ENCODE measurements at places on chromosomes 3 and 15.

DNA sequence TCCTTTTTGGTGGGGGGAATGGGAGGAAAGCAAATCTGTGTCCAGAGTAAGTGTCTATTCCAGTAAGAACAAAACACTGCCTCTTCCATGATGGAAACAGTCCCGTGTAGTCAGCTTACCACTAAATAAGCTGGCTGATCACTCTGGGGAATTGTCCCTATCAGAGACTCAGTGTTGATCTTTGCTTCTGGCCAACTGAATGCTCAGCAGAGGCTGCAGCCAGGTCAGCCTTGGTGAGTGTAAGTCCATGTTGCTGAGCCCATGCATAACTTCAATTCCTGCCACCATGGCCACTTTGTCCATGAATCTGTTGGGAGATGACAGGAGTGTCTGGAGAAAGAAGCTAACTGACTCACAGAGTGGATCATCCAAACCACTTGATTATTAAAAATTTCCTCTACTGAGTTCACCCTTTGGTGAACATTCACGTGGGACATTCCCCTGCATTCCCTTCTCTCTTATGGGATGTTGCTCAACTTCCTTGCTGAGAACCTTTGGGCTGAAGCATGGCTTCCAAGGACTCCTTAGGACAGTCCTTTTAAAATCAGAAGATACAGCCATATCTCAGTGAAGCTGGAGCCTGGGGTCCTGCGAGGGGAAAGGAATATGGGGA, 33.9 kb upstream of the XCR1 start:
- no peak for DNase-seq

DNA sequence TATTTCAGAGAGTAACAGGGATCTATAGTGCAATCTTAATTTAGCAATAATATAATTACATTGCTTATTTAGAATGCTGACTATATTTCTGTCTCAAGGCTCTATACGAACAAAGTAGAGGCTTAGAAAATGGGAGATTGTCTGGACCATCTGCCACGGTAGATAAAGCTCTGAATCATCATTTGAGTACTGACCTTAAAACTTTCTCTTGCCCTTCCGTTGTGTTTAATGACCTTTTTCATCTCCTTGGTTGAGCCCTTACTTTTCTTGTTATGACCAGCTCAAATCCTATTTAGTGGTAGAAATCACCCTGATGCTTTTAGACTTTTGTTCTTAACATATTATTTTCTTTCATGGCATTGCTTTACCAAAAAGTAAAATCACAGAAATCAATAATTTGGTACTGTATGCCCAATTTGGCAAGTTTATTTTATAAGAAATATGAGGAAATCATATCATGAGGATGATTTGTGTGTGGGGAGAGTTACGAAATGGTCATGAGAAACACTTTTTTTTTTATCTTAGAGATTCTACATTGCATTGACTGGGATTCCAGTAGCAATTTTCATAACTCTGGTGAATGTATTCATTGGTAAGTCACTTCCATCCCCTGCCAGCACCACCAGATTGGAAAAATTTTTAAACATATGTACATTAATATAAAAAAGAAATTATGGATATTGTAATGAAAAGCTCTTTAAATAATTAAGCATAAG, 11.0 kb downstream of the NDUFB5 start:
- DNase-seq: no peak

GRCh38 chr3:186532598-186533072, 11.5 kb downstream of the CRYGS start:
- DNase-seq: no peak

DNA sequence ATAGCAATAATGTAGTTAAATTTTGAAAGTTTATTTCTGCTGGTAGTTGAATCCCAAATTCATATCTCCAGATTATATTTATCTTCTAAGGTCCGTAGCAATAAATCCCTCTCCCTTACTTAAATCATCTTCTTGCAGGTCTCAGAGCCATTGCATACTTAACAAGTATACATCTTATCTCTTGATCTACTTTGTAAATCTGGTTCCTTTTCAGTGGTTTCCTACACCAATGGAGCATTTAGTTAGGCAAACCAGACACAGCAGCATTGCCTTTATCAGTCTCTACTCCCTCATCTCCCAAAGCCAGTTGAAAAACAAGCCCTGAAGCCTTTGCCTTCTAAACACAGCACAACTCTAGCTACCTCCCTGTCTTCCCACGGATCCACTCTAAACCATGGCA, 440.9 kb downstream of the CNTN6 start:
- DNase-seq: no peak

DNA sequence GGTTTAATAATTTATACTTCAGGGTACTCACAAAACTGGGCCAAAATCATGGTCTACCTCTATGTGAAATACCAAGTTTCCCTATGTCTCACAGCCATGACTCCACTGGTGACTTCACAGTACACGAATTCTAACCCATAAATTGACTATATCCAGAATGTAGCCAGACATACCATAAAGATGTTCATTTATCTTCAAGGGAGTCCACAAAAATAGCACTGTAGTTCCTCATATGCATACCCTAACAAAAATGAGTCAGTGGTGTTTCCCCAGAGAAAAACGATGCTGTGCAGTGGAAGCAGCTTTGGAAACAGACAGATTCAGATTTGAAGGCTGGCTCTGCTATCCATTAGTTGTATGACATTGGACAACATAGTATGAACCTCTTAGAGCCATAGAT, 438.8 kb downstream of the FHIT start:
- DNase-seq: no peak

- no peak for DNase-seq
Observed at GRCh38 chr3:13770170-13771169, 109.4 kb downstream of the WNT7A start.

DNA sequence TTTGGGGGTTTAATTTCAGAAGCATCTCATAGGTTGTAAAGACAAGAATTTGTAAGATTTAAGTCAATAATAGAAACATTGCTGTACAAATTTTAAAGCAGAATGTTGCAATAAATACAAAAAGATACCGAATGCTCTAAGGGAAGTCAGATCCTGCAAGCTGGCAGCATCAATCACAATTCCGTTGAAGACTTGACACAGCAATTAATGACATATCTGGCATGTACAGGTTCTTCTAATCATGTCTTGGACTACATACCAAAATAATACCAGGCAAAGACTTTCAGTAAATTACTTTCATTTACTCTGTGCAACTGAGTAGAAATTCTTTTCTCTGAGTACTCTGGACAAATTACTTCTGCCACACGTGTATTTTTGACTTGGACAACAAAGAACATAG, 54.0 kb upstream of the CDIN1 start:
- DNase-seq: no peak

DNA sequence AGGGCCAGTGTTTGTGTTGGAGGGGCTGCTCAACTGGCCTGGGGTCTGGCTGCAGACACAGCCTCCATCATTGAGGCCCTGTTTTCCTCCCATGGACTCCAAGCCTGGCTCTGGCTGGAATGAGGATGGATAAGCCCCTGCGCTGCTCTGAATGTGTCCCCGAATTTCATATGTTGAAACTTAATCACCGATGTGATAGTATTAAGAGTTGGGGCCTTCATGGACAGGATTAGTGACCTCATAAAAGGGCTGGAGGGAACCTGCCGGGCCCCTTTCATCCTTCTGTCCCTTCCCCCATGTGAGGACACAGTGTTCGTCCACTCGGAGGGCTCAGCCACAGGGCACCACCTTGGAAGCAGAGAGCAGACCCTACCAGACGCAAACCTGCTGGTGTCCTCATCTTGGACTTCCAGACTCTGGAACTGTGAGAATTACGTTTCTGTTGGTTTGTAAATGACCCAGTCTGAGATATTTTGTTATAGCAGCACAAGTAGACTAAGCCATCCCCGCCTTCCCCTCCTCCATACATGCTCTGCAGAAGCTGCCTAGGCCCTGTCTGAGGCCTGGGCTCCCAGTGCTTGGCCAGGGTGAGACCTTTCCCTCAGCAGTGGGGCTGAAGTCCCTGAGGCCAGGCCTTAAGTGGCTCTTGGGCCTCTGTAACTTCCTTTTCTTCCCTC, 3.8 kb upstream of the LCTL start:
- DNase-seq: no peak

DNA sequence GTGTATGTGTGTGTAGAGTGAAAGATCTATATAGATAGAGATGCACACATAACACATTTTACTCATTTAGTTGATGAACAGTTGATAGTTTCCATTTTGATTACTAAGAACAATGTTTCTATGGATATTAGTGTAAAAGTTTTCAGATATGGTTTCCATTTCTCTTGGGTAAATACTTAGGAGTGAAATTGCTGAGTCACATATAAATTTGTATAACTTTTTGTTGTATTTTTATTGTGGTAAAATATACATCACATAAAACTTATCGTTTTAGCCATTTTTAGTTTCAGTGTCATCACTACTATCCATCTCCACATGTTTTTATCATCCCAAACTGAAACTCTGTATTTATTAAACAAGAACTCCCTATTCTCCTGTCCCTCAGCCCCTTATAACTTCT, 258.3 kb downstream of the RYR3 start:
- DNase-seq: no peak

DNA sequence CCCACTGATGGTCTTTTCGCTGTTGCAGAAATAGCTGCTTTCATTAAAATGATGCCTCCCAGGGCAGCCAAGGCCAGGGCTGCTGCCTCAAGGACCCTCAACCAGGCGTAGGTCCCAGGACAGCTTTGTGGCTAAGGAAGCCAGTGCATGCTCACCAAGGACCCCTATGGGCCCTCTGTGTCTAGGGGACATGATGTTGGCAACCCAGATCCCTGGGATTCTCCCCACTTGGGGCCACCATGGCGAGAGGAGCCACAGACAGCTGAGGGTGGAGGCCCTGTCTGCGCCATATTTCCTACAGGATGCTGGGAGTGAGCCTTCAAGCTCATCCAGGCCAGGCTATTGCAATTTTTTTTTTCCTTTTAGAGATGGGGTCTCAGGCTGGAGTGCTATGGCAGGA, 137.2 kb downstream of the CHSY1 start:
- DNase-seq: no peak

DNA sequence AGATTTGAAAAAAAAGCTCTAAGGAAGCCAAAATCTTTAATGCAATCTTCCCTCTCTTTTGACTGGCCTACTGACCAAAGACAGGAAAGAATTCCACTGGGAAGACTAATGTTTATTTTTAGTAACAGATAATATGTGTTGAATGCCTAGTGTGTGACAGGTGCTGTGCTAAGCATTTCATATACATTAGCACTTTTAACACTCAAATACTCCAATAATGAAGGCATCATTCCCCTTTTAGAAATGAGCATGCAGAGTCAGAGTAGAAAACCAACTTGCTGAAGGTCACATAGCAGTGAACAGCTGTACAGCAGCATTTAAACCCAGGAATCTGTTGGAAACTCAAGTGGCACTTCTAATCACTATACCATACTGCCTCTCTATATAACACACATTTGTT, 170.6 kb downstream of the MINAR1 start:
- DNase-seq: no peak

DNA sequence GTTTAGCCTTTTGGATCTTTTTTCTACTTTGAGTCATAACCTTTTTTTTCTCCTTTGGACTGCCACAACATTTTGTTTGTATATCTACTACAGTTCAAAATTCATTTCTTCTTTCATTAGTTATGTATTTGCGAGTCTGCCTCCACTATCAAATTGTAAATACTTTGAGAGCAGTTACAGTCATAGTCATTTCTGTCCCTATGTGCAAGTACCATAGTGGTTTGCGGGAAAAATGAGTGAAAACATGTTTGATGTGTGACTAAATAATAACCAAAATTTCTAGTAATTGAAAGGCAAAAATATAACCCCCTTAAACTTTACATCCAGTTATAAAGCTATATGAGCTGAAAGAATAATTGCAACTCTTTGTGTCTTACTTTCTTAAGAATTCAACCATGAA, 45.8 kb upstream of the CCDC50 start:
- DNase-seq: no peak

All from NCI-H526 treated with DMSO at 0.1 percent for 48 hours (cell line).